ENCODE measurements at places on chromosomes 7 and 10.

DNA sequence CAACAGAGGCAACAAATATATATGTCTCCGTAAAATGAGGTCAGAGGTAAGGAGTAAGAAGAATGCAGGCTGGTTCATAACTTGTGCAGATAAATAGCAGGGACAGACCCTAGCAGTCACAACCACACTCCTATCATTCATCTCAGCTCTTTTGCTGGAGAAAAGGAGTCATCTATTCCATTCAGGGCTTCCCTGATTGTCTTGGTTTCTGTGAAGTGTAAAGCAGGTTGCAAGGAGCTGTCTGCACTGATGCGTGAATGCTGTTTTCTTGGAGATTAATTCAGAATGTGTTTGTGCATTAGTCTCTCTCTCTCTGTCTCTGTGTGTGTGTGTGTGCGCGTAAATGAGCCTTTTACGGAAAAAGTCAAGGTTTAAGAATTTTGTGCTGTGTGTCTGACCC, 643.3 kb upstream of the SORCS1 start:
- DNase-seq, result no peak

GRCh38 chr7:1159891-1160669, at the start of gene ZFAND2A:
Gene ZFAND2A (minus strand): TSS chr7:1160196. CDS start chr7:1158212, 1,984 bp downstream.
- peak; percentile 99 for DNase-seq

DNA sequence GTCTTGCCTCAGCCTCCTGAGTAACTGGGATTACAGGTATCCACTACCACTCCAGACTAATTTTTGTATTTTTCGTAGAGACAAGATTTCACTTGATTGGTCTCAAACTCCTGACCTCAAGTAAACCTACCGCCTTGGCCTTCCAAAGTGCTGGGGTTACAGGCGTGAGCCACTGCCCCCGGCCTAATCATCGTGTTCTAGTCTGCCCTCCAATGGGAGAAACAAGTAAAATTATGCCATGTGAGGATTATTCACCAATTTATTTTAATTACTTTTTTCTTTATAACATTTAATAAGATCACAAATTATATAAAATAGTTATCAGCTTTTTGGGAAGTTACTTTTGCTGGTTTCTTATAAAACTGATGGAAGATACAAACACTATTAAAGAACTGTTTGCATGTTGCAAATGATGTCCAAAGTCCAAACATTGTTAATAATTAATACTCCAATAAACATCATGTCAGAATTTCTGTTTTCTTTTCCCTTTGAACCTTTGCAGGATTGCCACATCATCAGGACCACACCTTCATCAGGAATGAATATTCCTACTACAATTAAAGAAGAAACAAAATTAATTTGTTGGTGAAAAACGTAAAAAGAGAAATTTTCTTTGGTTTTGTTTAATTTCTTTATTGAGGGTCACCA, 786 bp upstream of the AKR1C4 start:
- DNase-seq, result no peak

DNA sequence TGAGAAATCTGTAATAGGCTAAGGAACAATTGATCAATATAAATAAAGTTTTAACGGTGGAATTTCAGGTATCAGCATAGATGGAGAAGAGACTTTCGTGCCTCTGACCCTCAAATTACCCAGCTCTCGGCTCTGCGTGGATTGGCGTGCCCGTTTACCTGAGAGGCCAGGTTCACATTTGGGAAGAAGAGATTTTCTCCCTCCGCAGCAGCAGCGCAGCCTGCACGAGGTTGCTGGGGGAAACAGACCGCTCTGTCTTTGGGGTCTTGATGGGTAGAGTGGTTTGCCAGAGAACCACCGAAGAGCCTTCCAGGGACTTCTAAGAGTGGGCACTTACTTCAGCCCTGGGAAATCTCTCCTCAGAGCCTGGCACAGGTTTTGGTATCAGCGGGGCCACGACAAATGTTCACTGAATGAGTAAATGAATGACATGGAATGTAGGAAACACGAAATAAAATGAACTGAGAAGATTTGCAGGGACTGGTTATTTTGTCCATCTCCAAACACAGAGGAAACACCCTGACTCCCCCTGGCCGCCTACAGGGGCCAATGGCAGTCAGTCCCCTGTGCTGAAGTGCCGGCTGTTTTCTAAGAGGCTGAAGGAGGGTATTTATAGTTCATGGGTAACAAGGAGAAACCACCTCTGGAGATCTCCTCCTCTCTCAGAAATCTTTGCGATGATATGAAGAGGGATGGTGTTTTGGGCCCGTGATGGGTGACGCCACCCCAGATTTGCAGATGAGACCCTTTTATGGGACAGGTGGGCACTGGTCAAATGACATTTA, 338.5 kb downstream of the ADARB2 start:
- no peak for DNase-seq

- no peak for DNase-seq
Observed at GRCh38 chr10:124087672-124088634, 5.4 kb downstream of the CHST15 start.

DNA sequence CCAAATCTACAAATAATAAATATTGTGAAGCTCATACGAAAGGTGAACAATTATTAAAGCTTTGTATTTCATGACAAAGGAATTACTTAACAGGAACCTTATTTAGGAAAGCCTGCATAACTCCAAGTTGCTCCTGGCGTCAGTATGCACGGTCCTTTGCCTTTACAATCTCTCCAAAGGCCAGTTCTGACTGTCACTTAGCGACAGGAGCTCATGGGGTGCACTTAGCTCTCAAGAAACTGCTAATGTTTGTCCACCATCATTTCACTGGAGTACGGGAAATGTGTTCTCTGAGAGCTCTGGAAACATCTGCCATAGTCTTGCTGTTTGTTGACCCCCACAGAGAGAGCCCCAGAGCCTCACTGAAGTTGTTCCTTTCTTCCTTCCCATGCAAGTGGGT, 781.5 kb upstream of the POM121L12 start:
- DNase-seq, result no peak

- DNase-seq, result no peak
Observed at GRCh38 chr7:31337002-31337565, 3.4 kb downstream of the NEUROD6 start.

DNA sequence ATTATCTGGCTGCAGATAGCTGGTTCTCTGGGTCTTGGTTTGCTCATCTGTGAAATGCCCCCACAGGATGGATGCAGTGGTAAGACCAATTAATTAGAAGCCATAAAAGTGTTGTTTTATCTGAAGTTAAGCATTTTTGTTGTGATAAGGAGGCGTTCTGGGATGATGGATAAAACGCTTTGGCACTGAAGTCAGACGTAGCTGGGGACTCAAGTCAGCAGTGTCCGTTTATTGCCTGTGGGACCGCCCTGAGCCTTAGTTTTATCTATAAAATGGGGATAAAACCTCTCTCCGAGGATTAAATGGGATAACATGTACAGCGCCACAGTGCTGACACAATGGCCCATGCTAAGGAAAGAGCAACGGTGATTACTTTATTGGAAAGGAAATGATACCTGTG, 34.7 kb downstream of the TCF7L2 start:
- DNase-seq, result no peak

DNA sequence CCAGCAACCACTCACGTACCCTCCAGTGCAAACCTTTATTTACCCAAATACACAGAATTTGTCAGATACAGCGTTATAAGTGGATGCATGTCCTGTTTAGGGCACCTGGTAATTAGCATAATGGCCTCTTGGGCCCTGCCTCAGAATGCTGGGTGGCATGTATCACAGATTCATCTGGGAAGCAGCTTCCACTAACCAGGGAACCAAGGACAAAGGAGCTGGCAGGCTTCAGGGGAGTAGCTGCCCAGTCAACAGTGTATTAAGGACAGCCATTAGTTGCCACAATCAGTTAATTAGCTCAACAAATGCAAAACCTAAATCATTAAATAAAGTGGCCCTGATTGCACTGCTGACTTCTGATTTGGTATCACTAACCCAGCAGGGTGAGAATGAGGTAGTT, 105.7 kb downstream of the RAPGEF5 start:
- no peak for DNase-seq

DNA sequence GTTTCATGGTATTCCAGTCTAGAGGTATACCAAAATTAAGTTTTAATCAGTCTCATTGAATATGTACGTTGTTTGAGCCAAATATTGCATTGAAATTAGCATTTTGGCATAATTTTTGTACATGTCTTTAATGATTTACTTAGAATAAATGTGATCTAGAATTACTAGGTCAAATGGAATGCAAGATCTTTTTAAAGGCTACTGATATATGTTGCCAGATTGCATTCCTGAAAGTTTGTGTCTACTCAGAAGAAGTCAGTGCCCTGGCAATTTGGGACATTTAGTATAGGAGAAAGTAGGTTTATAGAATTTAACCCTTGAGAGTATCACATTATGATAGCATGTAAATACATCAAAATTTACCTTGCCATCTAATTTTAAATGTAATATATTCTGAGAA, 32.4 kb downstream of the KMT2E start:
- DNase-seq, result peak; percentile 69

- no peak for DNase-seq
Observed at GRCh38 chr7:27976531-27976930, 204.1 kb downstream of the JAZF1 start.

- no peak for DNase-seq
Observed at GRCh38 chr7:46007990-46008643, 87.0 kb upstream of the IGFBP3 start.

DNA sequence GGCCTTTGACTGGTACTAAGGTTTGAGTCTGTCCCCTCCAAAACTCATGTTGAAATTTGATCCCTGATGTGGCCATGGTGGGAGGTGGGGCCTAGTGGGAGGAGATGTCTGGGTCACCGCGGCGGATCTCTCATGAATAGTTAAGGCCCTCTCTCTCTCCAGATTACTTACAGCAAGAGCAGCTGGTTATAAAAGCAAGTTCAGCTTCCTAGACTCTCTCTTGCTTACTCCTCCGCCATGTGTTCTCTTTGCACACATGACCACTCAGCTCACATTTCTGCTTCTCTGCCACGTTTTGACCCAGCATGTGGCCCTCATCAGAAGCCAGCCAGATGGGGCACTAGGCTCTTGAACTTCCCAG, 29.9 kb upstream of the ZMIZ1 start:
- no peak for DNase-seq

DNA sequence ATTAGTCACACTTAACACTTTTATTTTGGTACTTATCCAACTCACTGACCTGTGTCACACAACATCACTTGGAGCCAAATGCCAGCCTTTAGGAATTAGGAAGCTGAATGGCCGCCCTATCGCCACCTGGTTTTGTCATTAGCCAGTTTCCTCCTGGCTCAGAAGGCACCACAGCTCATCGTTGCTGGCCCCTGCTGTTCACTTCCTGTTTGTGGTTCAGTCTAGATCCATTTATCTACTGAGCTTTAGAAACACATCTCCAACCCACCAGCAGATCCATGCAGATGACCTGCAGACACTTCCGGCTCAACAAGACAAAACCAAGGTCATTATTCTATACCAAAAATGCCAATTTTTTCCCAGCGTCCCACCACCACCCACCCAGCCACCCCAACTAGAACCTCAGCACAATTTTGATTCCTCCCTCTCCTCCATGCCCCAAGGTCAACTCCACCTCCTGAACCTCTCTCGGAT, 193.5 kb upstream of the NEBL start:
- no peak for DNase-seq

DNA sequence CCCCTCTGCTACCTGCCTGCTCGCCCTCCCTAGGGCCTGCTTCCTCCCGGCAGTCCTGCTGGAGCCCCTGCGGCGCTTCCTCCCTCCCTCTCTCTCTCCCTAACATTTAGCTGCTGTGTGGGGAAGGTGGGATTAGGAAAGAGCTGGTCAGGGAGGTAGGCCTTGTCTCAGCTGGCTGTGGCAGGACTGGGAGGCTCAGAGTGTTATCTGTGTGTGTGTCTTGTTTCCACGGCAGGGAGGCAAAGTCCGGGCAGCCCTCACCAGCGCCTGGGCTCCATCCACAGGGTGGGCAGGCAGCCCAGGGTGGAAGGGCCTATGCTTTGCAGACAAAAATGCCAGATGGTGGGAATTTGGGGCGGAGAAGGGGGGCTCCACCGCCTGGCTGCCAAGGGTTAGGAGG, 105.7 kb downstream of the RPS24 start:
- no peak for DNase-seq

- DNase-seq, result no peak
Observed at GRCh38 chr10:78236416-78237015, 202.9 kb downstream of the RPS24 start.

DNA sequence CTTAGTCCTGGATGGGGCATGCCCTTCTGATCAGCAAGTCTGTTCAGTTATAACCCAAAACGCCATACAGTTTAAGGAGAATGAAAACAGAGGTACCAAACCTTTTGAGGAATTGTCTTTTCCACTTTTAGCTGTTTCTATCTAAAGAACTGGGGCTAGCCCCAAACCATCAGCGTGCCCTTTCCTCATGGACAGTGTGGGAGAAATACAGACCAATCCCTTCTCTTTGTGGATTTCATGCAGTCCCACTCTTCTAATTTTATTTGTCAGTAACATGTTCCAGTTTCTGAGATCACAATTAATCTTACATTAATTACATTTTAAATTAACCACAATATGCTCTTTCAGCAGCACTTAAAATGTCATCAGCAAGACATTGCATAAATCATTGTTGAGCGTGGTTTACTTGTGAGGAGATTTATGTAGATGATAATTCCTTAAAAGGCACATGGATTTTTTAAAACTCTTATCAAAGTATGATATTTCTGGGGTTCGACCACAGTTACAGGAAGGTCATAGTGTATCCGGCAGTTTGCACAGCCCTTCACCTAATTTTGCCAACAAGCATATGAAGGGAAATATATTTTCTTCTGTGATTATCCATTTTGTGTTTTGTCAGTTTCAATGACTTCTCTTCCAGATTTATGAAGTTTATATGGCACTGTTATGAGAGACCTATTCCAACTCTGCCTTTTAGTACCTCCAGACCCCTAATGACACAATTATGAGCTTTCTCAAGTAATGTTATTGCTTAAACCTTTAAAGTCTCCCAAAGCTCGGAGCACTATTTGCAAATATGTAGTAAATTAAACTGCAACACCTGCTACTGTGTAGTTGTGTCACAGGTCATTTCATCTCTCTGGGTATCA, 868.4 kb upstream of the C7orf33 start:
- no peak for DNase-seq

All from GM03348 (cell line).